ENCODE measurements at places on chromosomes 7 and 10. TPM values are rescaled to one million over a fixed set of nuclear protein-coding genes. Genes with fewer than 3 reads are reported as not detected.

The PFKFB3 gene
- polyA plus RNA-seq: 8.4 TPM

DNA sequence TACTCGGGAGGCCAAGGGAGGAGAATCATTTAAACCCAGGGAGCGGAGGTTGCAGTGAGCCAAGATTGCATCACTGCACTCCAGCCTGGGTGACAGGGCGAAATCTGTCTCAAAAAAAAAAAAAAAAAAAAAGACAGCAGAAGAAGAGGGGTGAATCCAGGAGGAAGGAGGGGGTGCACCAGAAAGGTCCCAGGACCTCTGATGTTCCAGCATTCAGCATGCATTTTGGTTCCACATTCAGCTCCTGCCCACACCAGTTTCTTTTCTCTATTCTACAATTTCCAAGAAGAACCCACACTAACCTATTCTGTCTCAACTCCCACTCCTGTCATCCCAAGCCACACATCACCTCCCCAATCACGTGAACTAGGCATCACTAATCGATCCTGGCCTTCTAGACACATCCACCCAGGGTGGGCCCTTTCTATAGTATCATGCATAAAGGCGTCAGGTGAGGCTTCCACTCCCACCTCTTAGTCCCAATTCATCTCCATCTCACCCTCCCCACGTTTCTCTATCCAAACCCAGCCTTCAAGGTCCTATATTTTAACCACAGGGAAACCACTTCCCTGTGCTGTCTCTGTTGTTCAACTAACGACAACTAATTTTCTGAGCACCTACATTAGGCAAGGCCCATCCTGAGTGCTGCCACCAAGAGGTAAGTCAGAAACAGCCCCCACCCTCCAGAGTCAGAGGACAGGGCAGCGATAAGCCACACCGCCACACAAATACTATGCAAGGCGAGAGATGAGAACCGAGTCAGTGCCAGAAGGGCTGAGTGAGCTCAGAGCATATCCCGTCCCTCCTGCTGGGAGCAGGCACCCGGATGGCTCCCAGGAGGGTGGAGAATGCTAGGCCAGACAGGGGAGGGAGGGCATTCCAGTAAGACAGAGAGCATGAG, 2.2 kb downstream of the ANXA11 start:
- peak; percentile 67 for DNase-seq

GRCh38 chr7:126398851-126399529, 853.8 kb downstream of the GRM8 start:
- DNase-seq: peak; percentile 16

- DNase-seq: no peak
Observed at GRCh38 chr10:90373911-90374310, 483.9 kb downstream of the HTR7 start.

The AEBP1 gene
- polyA plus RNA-seq: 7.9 TPM

The STEAP2 gene
- 1.9 TPM for polyA plus RNA-seq

The HOGA1 gene
- polyA plus RNA-seq: 0.38 TPM

DNA sequence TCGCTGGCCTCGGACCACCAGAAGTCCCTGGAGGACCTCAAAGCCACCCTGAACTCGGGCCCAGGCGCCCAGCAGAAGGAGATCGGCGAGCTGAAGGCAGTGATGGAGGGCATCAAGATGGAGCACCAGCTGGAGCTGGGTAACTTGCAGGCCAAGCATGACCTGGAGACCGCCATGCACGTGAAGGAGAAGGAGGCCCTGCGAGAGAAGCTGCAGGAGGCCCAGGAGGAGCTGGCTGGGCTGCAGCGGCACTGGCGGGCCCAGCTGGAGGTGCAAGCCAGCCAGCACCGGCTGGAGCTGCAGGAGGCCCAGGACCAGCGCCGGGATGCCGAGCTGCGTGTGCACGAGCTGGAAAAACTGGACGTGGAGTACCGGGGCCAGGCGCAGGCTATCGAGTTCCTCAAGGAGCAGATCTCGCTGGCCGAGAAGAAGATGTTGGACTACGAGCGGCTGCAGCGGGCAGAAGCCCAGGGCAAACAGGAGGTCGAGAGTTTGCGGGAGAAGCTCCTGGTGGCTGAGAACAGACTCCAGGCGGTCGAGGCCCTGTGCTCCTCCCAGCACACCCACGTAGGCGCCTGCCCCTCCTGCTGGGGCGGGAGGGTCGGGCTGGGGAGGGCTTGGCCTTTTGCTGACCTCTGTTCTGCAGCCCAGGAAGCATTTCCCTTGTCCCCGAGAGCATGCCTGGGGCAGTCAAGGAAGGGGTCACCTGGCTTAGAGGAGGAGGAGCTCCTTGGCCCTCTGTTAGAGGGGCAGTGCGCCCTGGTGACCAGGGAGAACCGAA, 77.3 kb upstream of the GTF2IRD1 start:
- no peak for DNase-seq

GRCh38 chr7:47293884-47294555, 287.9 kb downstream of the TNS3 start:
- no peak for DNase-seq

DNA sequence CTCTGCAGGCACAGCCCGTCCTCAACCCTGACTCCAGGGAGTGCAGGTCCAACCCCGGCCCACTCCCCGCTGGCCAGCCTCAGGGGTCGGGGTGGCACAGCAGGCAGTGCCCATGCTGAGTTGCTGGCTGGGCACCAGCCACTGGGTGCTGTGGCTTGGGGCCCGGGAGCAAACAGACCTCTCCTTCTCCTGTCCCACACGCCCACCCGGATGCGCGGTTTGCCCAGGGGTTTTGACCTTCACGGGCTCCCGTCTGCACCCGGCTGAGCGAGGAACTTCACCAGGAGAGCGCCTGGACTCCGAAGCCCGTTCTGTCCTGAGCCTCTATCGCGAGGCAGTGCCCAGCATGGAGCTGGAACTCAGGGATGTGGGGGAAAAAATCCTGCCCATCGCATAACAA, 2.6 kb upstream of the GRIFIN start:
- DNase-seq: no peak

- DNase-seq: no peak
Observed at GRCh38 chr7:55121249-55121648, 102.4 kb downstream of the EGFR start.

DNA sequence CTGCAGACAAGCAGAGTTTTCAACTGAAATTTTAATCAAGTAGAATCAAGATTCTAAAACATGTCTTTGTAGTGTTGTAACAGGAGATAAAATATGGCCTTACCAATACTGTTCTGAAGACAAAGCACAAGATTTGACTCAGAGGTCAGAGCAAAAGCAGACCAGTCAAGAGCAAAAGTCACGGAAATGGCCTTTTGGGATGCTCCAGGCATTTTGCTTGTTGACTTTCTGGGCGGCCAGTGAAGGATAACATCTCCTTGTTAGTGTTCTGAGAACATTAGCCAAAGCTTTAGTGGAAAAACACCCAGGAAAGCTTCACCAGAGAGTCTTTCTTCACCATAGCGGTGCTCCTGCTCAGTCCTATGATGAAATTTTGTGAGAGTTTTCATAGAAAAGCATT, 590.6 kb downstream of the ARL4A start:
- DNase-seq: no peak

The DGKB gene
- polyA plus RNA-seq: not detected

The MRPS33 gene
- polyA plus RNA-seq: 131 TPM

The GTF2IRD1 gene
- 36.7 TPM for polyA plus RNA-seq

- no peak for DNase-seq
Observed at GRCh38 chr7:49763791-49764190, 9.6 kb upstream of the VWC2 start.

The ZYX gene
- 252 TPM for polyA plus RNA-seq

The AASS gene
- polyA plus RNA-seq: 2.4 TPM

The RET gene
- 0.82 TPM for polyA plus RNA-seq

DNA sequence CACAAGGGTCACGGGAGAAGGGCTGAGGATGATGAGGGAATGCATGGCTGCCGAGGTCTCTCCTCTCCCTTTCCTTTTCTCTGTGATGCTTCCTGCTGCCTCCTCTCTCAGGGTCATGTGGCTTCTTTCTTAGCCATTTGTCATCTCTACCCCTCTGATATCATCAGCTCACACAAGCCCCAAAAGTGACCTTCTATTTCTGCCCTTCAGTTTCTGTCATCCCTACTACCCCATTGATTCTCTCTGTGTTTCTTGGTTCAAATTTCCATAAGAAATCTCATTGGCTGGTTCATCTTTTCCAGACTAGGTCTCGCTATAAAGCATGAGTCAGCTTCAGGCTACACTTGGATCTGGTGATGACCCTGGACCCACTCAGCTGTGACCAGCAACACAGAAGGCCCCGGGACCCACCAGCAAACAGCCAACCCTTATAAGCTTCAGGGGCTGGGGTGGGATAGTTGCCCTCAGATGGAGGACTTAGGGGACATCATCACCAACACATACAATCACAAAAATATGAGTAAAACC, 284.3 kb downstream of the SKAP2 start:
- no peak for DNase-seq

DNA sequence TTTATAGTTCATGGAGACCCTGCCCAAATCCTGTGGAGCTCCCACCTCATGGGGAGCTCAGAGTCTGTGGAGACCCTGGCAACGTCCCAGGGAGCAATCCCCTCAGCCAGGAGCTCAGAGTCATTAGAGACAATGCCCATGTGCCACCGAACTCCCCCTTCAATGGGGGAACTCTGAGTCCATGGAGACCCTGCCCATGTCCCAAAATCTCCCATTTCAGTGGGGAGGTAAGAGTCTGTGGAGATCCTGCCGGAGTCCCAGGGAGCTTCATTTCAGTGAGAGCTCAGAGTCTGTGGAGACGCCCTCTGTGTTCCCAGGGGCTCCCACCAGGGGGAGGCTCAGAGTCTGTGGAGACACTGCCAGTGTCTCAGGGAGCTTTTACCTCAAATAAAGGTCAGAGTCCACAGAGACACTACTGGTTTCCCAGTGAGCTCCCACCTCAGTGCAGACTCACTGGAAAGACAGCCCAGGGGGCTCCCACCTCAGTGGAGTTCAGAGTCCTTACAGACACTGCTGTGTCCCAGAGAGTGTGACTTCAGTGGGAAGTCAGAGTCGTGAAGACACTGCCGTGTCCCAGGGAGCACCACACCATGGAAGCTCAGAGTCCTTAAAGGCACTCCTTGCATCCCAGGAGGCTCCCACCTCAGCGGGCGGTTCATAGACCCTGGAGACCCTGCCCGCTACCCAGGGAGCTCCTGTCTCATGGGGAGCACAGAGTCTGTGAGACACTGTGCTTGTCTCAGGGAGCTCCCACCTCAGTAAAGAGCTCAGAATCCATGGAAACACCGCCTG, 5.0 kb downstream of the MYO1G start:
- no peak for DNase-seq

The SPDYE2 gene
- polyA plus RNA-seq: not detected

- no peak for DNase-seq
Observed at GRCh38 chr7:91299952-91300775, 35.9 kb downstream of the FZD1 start.

The NXPH1 gene
- polyA plus RNA-seq: not detected

DNA sequence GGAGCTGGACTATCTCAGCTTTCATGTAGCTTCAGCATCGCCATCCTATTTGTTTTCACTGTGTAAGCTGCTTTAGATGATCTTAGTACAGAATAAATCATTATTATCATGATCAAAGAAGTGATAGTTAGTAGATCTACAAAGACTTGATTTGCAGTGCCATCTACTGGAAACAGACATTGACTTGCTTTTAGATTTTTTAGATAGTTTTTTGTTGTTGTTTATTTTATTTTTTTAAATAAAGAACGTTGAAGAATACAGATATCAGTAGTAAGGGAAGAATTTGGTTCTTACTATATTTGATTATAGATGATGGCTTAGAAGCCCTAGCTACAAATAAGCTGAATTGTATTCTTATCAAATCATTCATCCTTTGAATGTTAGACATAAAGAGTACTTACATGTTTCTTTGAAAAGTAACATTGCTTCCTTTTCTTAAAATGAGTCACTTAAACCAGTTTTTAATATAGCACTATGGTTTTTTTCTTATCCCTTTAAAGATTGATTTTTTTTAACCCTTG, 6.3 kb upstream of the SFMBT2 start:
- DNase-seq: no peak

- no peak for DNase-seq
Observed at GRCh38 chr10:132487241-132488135, 50.1 kb upstream of the INPP5A start.

DNA sequence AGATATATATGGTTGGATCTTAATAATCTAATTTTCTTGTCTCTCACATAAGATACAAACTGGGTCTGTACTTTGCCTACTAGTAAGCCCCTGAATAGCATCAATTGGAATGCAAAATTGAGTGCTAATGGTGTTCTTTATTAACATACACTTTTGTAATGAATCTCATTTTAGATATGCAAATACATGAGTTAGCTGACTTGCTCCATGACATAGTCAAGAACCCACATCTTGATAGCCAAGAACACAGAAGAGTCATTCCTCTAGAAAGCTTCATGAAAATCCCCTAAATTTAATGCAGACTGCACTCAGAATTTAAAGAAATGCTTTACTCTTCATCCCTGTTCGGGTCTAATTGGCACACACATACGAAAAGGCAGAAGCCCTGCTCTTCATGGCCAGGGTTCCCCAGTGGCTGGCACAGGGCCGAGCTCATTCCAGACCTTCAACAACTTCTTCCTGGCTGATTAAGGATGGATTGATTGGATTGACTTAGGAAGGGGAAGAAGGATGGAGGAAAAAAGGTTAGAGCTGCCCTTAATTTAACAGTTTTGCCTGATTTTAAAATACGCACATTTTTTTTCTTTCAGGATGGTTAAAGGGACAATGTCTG, 431.1 kb upstream of the KLF6 start:
- DNase-seq: no peak

DNA sequence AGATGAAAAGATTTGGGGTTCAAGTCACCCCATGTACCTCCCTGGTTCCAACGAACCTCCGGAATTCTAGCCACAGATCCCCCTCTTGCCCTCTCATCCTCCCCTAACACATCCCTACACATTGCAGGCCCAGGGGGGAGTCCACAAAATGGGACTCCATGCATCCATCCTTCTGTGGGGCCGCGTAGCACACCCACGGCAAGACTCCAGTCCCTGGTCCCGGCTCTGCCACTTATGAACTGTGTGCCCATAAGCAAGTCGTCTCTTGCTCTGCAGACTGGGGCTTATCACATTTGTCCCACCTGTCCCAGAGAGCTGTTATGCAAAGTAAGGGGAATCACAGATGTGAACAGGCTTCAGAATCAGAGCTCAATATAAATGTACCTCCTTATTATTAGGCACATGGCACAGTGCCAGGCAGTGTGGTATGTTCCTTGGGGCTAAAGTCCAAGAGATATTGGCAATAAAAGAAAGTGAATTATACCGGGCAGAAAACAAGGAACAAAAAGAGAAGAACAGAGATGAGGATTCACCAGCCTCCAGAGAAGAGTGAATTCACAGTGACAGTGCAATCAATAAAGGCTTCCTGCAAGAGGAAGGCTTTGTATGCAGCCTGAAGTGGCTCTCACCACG, 73.9 kb downstream of the KCNMA1 start:
- DNase-seq: no peak

The PRLHR gene
- polyA plus RNA-seq: not detected

Measured in foreskin keratinocyte (primary cell).